Ureter (tissue), 1 donor: ENCODE measurements at places on chromosomes 6 and 20. TPM values are rescaled to one million over a fixed set of nuclear protein-coding genes. Genes with fewer than 3 reads are reported as not detected.

Gene PCSK2
- not detected for total RNA-seq

- DNase-seq, result no peak
Measured at GRCh38 chr6:157253017-157253416, 70.3 kb downstream of the TMEM242 start.

DNA sequence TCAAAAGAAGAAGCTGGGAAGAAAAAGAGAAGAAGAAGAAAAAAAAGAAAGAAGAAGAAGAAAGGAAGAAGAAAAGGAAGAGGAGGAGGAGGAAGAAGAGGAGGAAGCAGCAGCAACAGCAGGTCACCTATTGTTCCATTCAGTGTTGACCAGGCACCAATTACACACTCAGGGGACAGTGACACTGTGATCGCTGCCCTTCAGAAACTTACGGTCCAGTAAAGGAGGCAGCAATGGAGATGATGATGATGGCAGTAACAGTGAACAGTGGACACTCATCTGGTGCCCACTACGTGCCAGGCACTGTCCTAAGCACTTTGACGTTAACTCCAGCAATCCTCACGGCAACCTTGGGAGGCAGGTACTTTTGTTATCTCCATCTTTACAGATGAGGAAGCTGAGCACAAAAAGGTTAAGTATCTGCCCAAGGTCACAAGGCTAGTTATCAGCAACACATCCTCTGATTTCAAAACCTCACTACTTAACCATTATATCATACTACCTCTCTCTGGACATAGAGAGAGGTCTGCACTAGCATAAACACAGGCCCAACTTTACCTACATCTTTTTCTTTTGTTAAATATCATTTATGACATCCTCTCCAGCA is 83.2 kb downstream of the SLC22A23 start:
- no peak for DNase-seq

- no peak for DNase-seq
Measured at GRCh38 chr20:49361862-49362660, 84.2 kb upstream of the ZNFX1 start.

Gene BPIFB1
- 0.65 TPM for total RNA-seq

DNA sequence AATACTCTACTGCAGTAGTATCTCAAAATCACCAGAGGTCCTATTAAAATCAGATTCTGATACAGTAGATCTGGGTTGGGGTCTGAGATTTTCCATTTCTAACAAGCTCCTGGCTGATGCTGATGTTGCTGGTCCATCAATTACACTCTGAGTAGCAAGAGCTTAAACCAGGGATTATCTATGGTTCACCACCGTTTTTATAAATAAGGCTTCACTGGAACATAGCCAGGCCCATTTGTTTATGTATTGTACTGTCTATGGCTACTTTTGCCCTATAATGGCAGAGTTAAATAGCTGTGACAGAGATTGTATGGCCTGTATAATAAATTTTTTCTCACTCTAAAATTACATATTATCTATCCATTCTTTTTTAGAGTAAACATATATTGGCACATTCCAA is 53.0 kb downstream of the NUDT3 start:
- DNase-seq, result no peak

DNA sequence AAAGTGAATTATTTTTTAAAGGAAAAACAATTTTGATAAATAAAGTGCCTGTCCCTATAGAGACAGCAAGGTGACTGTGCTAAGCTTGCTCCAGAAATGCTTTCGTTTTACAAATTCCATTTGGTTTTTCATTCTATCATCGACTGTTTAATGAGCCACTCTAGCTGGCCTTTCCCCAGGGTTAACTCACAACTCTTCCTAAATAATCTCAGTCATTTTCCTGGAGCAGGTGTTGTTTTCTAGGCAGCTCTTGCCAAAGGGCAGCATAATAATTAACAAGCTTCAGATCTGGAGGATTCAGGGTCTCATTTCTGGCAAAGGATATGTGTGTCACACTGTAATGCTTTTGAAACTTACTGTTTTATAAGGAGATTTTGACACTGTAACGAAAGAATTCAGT is 184.2 kb downstream of the KHDC1L start:
- no peak for DNase-seq

DNA sequence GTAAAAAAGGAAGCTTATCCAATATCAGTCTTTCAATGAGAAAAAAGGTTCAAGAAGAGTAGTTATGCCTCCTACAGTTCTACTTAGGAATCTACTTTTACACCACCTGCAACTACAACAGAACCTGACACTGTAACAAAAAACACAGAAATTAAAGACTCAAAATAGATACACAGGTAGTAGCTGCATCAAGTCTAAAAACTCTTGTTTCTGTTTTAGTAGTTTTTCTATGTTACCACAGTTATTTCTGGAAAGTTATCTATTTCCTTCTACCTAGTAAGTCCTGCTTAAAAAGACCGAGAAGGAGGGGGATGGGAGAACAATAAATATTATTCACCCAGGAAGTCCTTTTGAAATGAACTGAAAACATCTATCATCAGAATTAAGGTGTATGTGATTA is 52.5 kb downstream of the ATG5 start:
- DNase-seq, result no peak

DNA sequence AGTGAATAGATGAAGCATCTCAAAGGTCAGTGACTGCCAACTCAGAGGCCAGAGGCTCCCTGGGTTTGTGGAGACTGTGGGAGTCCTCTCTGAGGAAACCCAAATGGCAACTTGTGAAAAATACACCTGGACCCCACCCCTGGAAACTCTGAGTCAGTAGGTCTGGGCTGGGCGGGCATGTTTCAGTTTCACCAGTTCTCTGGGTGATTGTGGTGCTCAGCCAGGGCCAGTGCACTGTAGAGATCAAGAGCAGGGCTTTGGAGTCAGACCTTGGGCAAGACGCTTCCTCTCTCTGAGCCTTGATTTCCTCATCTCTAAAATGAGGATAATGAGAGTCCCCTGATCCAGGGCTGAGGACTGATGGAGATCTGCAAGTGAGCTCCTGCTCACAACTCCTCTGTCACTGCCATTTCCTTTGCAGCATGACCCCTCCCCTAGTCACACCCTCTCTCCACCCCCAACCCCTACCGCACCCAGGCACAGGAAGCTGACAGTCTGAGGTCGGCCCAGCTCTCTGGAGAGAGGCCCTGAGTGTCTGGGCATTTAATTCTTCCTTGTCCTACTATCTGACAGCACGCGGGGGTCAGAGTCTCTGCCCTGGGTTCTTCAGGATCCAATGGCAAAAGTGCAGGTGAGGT is 5.1 kb downstream of the DEF6 start:
- DNase-seq, result peak; percentile 79

Gene RBPJL
- total RNA-seq, result not detected

DNA sequence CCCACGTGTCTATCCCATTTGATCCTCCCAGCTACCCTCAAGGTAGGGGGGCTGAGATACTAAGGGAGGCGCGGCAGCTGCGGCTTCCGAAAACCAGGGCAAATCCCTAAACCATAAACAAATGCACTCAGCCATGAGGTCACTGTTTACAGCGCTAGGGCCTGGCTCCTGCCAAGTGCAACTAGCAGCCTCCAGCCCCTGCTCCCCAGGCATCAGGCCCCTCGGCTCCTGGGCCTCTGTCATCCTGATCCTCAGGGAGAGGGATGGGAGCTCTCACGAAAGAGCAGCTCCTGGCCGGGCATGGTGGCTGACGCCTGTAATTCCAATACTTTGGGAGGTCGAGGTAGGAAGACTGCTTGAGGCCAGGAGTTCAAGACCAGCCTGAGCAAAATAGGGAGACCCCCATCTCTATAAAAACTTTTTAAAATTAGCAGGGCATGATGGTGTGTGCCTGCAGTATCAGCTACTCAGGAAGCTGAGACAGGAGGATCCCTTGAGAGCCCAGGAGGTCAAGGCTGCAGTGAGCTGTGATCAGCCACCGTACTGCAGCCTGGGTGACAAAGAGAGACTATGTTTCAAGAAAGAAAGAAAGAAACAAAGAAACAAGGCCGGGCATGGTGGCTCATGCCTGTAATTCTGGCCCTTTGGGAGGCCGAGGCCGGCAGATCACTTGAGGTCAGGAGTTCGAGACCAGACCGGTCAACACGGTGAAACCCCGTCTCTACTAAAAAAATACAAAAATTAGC is 42.5 kb upstream of the TLDC2 start:
- DNase-seq, result no peak

DNA sequence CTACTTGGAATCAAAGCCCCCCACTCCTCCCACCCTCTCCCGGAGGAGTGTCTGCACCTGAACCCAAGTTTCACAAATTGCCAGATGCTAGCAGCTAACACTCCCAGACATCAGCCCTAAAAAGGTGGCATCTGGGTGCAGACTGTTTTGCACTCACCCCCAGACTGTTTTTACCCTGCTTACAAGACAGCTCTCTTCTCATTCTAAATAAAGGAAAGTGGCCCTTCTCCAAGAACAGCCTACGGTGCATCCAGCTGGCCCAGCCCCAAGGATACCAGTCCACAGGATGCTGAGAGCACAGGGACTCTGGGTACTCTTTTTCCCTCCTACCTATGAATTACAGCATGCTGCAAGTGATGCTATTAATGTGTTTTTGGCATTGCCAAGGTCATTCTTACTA is 842.0 kb upstream of the FLRT3 start:
- DNase-seq, result no peak

GRCh38 chr6:125957845-125958244 is 1.3 kb downstream of the HINT3 start:
- DNase-seq, result no peak

Gene TAAR9
- total RNA-seq, result not detected

DNA sequence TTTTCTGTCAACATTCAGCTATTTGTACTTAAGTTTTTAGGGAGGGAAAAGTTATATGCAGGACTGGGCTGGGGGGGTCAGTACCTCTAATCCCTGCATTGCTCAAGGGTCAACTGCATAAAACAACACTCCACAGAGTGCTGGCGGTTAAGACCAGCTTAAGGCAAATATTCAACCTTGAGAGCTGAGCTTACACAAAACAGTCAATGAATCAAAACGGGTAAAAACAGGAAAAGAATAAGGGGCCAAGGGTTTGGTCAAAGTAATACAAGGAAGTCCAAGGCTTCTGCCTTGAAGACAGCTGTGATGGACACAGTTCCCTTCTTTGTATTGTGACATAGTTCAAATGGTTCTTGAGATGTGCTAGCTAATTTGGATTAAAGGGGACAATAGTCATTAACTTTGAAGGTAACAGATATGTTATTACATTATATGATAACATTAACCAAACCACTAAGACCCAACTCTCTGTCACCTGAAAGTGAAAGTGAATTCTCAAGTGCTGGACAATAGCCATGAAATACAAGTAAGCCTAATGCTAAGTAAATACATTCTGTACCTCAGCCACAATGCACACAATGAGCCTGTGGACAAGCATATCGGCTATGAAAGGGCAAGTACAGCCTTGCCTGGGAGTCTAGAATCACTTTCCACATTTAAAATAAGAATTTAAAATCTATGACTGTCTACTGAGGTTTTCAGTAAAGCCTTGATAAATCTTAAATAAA is 106.8 kb downstream of the PDE10A start:
- DNase-seq, result no peak

DNA sequence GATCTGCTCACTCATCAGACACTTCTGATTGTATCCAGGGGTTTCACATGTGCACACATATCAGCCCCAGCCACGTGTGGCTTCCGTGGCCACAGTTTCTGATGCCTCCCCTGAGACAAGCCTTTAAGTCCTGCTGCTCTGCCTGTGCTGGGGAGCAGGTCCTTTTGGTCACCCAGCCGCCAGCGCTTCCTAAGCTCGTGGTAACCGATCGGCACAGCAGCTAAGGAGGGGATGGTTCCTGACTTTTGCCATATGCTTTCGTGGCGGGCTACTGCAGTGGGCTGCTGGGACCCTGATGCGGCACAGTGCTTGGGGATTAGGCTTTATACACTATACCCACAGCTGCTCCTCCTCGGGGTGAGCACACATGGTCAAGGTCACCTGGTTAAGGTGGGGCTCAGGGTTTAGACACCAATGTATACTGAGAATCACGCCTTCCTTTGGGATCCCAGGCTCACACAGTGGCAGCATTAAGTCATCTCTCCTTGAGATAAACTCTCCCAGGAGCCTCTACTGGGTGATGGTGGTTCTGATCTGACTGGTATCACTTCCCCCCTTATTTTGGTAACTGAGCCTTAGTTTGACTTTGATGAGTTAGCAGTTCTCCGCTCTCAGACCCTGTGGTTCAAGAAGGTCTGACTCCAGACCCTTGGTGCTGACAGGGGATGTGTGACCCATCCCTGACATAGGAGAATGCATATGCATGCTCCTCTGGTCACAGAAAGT is 85.9 kb upstream of the KCNG1 start:
- DNase-seq, result no peak

Gene SNAP91
- 0.83 TPM for total RNA-seq
